ENCODE measurements at places on chromosomes 2 and 18. TPM values are rescaled to one million over a fixed set of nuclear protein-coding genes. Genes with fewer than 3 reads are reported as not detected.

DNA sequence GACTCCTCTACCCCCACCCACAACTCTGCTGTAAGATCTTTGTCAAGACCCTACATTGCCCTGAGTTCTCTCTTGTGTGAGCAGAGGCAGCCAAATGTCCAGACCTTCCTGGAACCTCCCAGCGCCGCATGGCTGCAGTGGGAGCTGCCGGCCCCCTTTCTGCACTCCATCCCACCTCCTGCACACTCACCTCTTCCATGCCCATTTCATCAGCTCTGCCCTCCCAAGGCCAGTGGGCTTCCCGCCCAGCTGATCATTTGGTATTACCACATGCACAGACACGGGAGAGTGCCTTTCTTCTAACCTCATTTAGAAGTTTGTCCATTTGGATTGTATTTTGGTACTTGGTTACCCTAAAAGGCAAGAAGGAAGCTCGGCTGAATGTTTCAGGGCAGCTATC lies 2.0 kb downstream of the IL1R2 start:
- no peak for DNase-seq

GRCh38 chr2:55500025-55500424 lies 19.5 kb upstream of the CFAP36 start:
- no peak for DNase-seq

GRCh38 chr18:58402951-58403702 lies 225.8 kb downstream of the ALPK2 start:
- DNase-seq = no peak

DNA sequence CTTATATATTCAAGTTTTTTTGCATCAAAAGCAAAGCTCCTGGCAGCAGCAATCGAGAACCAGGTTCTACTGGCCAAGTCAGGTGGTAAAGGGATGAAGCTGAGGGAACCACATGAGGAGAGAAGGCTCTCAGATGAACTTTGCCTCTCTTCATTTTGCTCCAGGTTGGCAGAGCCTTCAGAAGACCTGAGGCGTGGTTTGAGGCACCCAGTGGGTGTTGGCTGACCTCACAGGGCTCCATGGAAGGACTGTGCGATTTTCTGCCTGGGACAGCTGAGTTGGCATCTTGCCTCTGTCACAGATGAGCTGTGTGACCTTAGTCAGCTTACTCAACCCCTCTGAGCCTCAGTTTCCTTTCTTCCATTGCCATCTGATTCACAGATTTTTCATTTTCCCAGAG lies 89.0 kb downstream of the INSIG2 start:
- DNase-seq = no peak

GRCh38 chr18:25164848-25165811 lies 186.8 kb downstream of the ZNF521 start:
- DNase-seq = peak; percentile 3

- peak; percentile 92 for DNase-seq
Observed at GRCh38 chr2:84781942-84782716, 98.8 kb downstream of the TRABD2A start.

- DNase-seq = peak; percentile 34
Observed at GRCh38 chr2:127219171-127220070, 678 bp downstream of the CYP27C1 start.

- DNase-seq = no peak
Observed at GRCh38 chr2:108571286-108571685, 37.0 kb downstream of the LIMS1 start.

Gene KLHL14
- polyA plus RNA-seq = 0.39 TPM

Gene DNAJC5G
- polyA plus RNA-seq = not detected

Gene C2orf81
- 0.22 TPM for polyA plus RNA-seq

Measured in small intestine (tissue), 16 donors.